MG63 (cell line): ENCODE measurements at places on chromosomes 6 and 20. TPM values are rescaled to one million over a fixed set of nuclear protein-coding genes. Genes with fewer than 3 reads are reported as not detected.

DNA sequence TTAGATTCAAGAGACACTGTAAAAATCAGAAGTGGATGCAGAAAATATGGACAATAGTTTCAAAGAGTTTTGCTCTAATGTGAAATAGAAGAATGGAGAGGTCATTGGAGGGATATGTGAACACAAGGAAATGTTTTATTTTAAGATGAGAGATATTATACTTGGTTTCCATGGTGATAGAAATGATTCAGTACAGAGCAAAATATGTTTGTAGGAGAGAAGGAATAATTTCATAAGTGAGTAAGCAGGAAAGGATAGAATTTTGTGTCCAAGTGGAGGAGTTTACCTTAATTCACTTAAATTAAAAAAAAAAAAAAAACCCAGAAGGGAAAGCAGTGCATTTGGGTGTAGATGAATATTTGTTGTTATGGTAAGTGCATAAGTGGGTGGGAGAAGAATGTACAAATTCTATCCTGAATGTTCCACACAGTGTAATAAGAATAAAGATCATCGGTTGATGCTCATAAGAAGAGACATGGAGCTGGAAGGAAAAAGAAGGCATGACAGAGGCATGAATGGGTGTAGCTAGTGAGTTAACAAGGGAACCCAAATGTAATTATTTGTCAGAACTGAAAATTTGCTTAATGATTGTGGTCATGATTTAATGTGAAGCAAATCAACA lies 688.9 kb upstream of the GJE1 start:
- DNase-seq, result no peak

DNA sequence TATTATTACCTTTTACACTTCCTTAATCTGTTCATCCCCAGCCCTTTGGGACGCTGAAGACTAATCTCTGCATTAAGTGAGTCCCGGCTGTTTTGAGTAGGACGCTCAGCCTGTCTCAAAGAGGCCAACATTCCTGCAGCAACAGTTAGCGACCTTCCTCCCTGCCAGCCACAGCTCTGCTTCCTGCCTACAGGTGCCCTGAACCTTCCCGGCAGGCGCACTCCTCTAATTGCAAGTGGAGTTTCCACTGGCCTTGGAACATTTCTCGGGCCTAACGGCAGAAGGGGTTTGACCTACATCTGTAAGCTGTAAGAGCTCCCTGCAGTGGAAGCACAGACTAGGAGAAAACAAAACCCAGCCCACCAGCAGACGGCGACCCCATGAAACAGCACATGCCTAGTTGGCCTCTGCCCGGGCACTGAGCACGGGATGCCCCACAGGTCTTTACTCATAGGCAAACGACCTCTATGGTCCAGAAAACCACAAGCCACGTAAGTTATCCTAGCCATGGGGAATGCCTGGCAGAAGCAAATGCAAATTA lies 137.9 kb downstream of the DTNBP1 start:
- DNase-seq, result no peak

The ARMC2 gene
- total RNA-seq, result 0.96 and 1.8 TPM in 2 replicates

GRCh38 chr6:21095462-21095861 lies 498.1 kb upstream of the SOX4 start:
- no peak for DNase-seq

GRCh38 chr6:53926505-53926904 lies 131.7 kb downstream of the LRRC1 start:
- DNase-seq, result peak; percentile 37

DNA sequence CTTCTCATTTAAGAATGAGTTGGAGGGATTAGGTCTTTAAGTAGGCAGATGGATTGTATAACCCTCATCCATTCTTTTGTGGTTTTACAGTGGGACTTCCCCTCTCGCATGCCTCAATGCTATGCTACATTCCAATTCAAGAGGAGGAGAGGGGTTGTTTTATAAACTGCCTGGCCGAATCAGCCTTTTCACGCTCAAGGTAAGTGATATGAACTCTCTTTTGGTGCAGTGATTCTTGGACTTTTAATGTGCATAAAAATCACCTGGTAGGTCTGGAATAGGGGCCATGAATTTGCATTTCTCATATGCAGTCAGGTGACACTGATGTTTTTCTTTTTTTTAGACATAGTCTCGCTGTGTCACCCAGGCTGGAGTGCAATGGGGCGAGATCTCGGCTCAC lies 10.8 kb downstream of the ASXL1 start:
- DNase-seq, result no peak

The IMPG1 gene
- total RNA-seq, result not detected in 2 replicates

GRCh38 chr6:40485300-40485699 lies 101.9 kb downstream of the LRFN2 start:
- no peak for DNase-seq

- no peak for DNase-seq
Observed at GRCh38 chr20:62770111-62770910, 26.0 kb upstream of the MRGBP start.

GRCh38 chr20:43824309-43825050 lies 90.2 kb upstream of the TOX2 start:
- no peak for DNase-seq

The PPIL6 gene
- 8.8 TPM in 1 of 2 replicates, not detected in the other for total RNA-seq

- DNase-seq, result peak; percentile 28
Observed at GRCh38 chr6:122610690-122611455, 668 bp downstream of the PKIB start.

The EYA2 gene
- 27.0 and 37.0 TPM in 2 replicates for total RNA-seq

DNA sequence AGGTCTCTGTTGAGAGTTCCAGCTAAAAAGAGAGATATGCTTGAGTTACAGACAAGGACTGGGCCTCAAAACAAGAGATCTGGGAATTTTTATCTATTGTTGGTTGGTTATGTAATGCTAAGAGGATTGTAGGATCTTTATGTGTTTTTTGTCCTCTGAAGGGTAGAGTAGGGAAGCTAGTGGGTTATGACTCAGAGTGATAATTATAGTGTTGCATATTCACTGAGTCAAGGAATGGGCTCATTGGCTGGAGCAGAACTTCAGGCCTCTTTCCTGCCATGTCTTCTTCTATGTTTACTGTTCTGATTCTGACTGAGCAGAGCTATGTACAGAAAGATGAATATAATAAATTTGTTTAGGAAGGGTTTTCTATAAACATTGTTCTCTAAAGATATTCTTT lies 66.1 kb upstream of the NOX3 start:
- DNase-seq, result peak; percentile 33

- no peak for DNase-seq
Observed at GRCh38 chr6:83884523-83884922, 25.0 kb downstream of the CYB5R4 start.

DNA sequence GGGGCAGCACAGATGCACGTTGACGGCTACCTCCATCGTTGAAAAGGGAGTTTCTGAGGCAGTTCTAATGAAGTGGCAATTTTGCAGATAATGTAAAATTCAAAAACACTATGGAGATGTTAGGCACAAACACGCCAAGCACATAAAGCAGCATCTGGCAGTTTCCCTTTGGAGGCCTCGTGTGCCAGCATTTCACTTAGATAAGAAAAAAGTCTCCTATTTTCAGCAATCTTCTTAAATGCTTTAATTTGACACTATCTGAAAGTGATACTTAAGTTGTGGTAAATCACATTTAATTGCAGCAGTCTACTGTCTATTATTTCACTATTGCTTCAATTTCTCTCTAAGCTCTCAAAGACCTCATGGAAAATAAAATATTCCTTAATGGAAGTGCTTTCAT lies 125.3 kb upstream of the PROKR2 start:
- DNase-seq, result no peak

DNA sequence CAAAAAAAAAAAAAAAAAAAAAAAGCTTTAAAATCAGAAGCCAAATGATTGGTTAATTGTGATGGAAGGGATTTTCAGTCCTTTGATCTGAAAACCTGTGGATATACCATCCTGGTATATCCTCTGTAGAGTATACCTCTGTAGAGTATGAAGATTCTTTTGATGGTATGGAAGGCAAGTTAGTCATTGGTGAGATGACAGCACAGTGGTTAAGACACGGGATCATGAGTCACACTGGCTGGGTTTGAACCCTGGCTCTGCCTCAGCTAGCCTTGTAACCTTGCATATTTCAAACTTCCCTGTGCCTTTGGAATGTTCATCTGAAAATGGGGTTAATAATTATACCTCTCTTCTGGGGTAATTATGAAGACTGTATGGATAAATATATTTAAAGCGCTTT lies 179.3 kb downstream of the CARMIL1 start:
- DNase-seq, result peak; percentile 51

GRCh38 chr6:144500892-144501291 lies 215.8 kb downstream of the UTRN start:
- DNase-seq, result no peak

- DNase-seq, result no peak
Observed at GRCh38 chr20:20303742-20304141, 64.2 kb upstream of the INSM1 start.
